ENCODE measurements at places on chromosomes 5 and 9.

GRCh38 chr5:14399054-14399692, 182.4 kb upstream of the OTULINL start:
- DNase-seq: peak; percentile 74

- DNase-seq: no peak
Observed at GRCh38 chr9:122332083-122332482, 38.7 kb upstream of the PTGS1 start.

GRCh38 chr5:11683666-11684065, 220.6 kb downstream of the CTNND2 start:
- DNase-seq: peak; percentile 54

GRCh38 chr9:132366481-132366880, 11.7 kb upstream of the SETX start:
- peak; percentile 66 for DNase-seq

GRCh38 chr5:132556153-132556762, 519 bp upstream of the RAD50 start:
- DNase-seq: no peak

GRCh38 chr9:36845844-36846243, 188.2 kb downstream of the PAX5 start:
- no peak for DNase-seq

- no peak for DNase-seq
Observed at GRCh38 chr5:144308906-144309670, 138.4 kb downstream of the KCTD16 start.

DNA sequence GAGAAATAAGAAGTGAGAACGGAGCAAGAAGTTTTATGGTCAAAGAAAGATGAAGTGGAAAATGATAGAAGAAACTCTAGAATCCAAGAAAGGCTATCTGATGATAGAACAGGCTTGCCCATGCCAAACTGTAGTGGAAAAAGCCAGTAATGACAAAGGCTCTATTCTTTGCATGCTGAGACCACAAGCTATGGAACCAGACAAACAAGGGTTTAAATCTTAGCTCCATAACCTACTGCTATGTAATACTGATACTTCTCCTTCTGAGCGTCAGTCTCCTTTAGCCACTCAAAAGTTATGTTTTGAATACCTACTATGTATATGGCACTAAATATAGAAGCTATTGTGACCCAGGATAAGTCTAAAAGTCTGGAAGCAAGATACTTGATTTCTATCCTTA, 51.2 kb upstream of the TRIM32 start:
- no peak for DNase-seq

DNA sequence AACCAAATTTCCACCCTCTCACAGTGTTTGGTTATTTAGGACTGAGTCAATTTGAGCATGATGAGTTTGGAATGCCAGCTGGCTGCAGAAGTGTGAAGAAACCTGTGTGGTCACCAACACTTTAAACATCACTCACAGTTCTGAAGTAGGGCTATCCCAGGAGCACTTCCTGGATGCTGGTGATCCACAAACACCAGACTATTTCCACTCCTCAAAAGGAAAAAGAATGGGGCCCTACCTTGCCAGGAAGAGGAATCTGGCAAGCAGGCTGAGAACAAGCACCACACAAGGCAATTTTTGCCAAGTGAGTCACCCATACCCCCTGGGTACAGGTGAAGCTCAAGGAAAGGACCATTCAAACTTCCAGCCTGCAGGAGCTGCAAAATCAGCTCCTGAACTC, 294.2 kb upstream of the PTGER4 start:
- DNase-seq: no peak

DNA sequence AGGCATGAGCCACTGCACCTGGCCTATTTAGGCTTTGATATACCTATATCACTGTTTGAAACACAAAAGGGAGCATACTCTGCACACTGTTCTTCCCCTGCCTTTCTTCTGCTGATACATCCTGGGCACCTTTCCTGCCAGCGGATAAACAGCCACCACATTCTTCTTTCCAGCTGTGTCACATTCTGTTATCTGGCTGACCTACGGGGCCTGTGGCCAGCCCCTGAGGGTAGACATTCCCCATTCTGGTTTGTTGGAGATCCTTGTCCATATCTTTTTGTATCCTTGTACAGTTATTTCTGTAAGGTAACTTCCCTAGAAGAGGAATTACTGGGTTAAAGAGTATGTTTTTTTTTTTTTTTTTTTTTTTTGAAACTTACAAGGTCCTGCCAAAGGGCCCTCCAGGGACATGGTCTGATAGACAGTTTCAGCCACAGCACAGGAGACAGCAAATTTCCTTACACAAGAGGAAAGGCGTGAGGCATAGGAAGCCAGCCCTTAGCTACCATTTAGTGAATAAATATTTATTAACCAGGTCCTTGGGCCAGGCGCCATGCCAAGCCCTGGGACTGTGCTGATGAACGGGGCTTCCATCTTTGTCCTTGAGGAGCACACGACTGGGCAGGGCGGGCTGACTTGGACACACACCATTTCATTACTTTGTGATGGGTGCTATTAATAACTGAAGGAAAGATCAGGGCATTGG, 57.8 kb downstream of the ERGIC1 start:
- DNase-seq: no peak

- DNase-seq: no peak
Observed at GRCh38 chr9:89505911-89506310, 8.0 kb upstream of the SEMA4D start.

GRCh38 chr9:133457233-133457632, 2.5 kb upstream of the CACFD1 start:
- no peak for DNase-seq

DNA sequence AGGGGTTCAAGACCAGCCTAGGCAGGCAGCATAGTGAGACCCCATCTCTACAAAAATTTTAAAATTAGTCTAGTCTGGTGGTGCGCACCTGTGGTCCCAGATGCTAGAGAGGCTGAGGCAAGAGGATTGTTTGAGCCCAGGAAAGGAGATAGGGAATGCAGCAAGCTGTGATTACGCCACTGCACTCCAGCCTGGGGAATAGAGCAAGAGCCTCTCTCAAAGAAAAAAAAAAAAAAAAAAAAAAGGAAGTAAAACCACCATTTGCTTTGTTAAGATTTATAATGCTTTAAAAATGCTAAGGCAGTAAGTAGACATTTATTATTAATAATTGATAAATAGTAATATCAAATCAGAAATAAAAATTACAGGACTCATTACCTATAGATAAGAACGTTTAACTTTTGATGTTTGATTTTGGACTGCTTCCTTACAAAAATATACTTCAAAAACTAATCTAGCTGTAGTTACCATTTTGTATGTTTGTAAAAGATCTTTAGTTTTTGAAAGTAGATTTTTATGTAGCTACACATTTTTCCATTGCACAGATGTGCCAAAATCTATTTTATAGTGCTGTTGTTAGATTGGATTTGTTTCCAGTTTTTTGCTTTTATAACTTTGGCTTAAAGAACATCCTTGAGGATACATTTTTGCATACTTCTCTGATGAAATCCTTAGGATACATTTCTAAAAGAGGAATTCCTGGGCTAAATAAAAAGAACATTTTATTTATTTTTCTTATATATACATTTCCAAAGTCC, 86.4 kb downstream of the INIP start:
- DNase-seq: peak; percentile 58

DNA sequence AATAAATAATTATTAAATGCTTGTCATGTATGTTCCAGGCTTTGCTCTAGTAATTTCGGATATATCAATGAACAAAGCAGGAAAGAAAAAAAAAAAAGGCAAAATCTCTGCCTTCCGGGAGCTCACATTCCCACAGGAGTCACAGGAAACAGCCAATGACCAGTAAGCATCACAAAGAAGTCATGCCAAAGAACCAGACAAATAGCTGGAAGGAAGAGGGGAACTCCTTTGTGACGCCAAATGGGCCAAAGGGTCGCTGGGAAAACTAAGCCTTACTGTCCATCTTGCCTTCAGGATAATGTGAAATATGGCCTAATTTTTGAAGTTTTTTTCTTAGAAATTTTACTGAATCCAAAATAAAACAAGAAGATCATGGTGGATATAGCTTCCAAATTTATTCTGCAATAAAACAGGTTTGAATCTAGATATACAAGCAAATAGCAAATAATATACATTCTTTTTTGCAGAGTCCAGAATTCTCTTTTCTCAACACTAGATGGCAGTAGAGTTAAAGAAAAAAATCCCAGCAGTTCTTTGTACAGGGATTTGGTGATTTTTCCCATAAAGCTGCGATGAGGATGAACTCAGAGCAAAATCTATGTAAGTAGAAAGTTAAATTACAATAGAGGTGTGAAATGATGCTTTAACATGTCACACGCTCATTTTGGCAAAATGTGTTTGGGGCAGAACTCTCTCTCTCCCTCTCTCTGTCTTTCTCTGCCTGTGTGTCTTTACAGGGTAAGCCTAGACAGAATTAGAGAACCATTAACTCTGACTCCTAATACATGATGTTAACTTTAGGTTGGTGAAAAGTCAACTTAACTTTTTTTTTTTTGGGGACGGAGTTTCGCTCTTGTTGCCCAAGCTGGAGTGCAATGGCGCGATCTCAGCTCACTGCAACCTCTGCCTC, 60.0 kb upstream of the TUT7 start:
- peak; percentile 59 for DNase-seq

DNA sequence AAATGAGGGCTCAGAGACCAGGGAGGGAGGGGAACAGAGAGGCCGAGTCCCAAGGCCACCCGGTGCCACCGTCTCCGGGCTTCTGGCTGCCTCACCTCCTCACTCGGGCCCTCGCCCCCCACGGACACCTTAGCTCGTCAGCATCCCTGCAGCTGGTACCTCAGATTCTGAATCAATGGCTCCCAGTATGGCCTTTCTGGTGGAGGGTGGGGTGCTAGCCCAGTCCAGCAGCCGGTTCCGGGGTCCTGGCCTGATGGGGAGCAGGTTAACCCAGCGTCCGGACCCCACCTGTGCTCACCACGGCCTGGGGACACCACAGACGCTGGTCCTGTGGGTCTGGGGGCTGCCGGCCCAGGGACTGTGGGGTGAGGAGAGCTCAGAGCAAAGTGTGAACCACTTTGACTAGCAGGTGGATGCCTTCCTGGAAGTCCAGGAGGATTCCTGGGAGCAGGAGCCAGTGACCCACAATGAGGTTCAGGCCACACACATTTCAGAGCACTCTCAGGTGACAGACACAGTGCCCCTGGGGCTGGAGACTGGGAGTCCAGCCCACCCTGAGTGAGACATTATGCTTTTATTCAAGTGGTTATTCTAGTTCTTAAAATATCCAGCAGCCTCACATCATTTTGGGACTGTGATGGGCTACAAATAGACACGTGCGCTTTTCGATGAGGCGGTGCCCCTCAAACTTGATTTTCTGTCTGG, 53.3 kb downstream of the AHRR start:
- no peak for DNase-seq

GRCh38 chr9:36679710-36680109, 107.0 kb downstream of the MELK start:
- DNase-seq: no peak

DNA sequence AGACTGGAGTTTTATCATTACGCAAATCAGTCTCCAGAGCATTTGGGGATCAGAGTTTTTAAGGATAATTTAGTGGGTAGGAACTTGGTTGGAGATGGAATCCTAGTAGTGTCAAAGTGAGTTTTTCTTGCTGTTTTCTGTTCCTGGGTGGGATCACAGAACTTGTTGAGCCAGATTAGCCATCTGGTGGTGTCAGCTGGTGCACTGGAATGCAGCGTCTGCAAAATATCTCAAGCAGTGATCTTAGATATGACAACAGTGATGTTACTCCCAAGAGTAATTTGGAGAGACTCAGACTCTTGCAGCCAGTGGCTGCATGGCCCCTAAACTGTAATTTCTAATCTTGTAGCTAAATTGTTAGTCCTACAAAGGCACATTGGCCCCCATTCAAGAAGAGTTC, 1257.8 kb downstream of the MAT2B start:
- no peak for DNase-seq

DNA sequence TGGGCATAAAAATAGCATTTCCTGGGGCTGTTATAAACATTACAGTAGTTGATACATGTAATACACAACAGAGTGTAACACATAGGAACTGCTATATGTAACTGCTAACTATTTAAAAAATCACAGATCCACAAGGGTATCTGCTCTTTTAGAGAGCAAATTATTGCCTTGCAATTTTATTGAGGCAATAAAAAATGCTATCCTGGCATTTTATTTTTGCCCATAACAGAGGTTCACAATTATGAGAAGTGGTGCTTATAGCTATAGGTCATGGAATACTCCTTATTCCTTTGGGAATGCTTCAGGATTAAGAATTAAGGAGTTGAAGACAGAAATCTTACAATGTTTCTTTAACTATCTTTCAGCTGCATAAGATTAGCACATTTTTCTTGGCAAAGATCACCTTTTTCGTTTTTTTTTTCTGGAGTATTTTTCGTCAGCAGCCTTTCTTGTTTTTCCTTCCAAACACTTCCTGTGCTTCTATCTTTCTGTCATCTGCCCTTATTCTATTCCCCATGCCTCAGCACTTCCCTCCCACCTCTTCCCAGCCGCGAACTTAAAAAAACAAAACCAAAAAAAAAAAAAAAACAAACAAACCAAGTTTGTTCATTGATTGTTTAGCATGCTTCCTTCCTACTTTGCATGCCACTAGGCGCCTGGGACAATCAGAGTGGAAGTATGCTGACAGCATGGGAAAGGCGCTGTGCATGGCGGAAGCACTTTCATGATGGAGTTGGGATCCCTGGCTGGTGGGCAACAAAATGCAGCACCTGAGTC, 264.2 kb downstream of the MAST4 start:
- DNase-seq: no peak

GRCh38 chr5:66945389-66946349, 250.9 kb downstream of the CD180 start:
- no peak for DNase-seq

Measured in inflammatory macrophage treated with lipopolysaccharide for 1 hour (primary cell).